Thyroid gland (tissue), 4 donors: ENCODE measurements at places on chromosomes 7 and 10. TPM values are rescaled to one million over a fixed set of nuclear protein-coding genes. Genes with fewer than 3 reads are reported as not detected.

The PAOX gene
- 10.2 TPM for total RNA-seq

The RBM20 gene
- 0.54 TPM for total RNA-seq

DNA sequence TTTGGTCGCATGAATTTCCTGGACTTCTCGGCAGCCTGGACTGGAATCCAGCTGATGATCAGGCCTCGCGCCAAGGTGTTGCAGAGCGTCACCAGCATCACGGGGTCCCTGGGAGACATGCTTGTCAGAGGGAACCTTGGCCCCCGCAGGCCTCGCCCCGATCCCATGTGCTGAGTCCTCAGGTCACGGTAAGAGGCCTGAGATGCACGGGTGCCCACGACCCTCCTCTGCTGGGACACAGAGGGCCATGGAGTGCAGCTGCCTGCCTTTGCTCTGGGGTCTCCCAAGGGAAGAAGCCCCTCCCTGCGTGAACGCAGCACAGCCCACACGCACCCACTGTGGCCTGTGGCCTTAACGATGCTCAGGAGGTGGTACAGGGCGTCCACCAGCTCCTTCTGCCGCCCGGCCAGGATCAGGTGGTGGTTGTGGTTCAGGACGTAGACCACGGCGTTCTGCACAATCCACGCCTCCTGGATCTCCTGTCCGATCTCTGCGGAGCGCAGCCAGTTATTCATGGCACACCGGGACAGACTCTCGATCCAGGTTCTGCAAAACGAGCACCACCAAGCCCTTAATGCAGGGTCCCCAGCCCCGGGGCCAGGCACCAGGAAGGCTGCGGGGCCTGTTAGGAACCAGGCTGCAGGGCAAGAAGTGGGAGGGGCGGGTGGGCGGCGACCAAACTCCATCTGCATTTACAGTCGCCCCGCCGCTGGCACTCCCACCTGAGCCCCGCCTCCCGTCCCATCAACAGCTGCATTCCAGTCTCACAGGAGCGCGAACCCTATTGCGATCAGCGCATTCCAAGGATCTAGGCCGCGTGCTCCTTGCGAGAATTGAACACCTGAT lies 29.4 kb downstream of the CFAP46 start:
- no peaks in the 10 kb centered on the region for H3K27me3 ChIP-seq
- peaks cover 17% of the 10 kb centered on the region for H3K4me1 ChIP-seq
- peak; percentile 90 for DNase-seq
- H3K27ac ChIP-seq: peak overlapping the region; percentile 69
- H3K4me3 ChIP-seq: no peak overlapping the region
- no peaks in the 10 kb centered on the region for H3K36me3 ChIP-seq

DNA sequence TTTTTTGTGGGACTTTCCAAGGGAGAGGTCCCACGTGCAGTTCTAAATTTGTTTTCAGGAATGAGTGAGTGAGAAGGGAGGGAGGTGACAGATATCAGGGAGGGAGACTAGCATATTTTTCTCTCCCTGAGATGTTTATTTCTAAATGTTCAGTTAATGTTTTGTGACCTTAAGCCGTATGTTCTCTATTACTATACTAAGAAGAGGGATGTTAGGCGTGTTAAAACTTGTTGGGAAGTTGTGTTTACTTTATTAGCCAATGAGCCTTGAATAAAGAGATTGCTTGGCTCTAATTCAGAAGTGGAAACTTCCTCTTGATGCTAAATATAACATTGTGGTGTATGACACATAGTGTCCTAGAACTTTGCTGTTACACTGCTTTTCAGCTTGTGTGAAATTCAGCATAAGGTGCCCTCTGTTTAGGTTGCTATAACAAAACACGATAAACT lies 37.3 kb downstream of the DNAH11 start:
- no peak overlapping the region for H3K27ac ChIP-seq
- H3K27me3 ChIP-seq: no peaks in the 10 kb centered on the region
- no peak overlapping the region for H3K4me3 ChIP-seq
- no peaks in the 10 kb centered on the region for H3K36me3 ChIP-seq

The DEPP1 gene
- 294 TPM for total RNA-seq

GRCh38 chr10:75730847-75731246 lies 299.4 kb downstream of the LRMDA start:
- H3K27ac ChIP-seq: no peak overlapping the region
- H3K4me3 ChIP-seq: no peak overlapping the region
- DNase-seq: no peak
- H3K36me3 ChIP-seq: no peaks in the 10 kb centered on the region
- H3K4me1 ChIP-seq: no peaks in the 10 kb centered on the region
- H3K27me3 ChIP-seq: no peaks in the 10 kb centered on the region

GRCh38 chr10:78629773-78630172 lies 439.0 kb upstream of the ZMIZ1 start:
- no peak overlapping the region for H3K4me3 ChIP-seq
- no peak overlapping the region for H3K27ac ChIP-seq
- H3K4me1 ChIP-seq: peaks cover 6% of the 10 kb centered on the region

- H3K27me3 ChIP-seq: no peaks in the 10 kb centered on the region
- H3K27ac ChIP-seq: no peak overlapping the region
- H3K36me3 ChIP-seq: no peaks in the 10 kb centered on the region
- DNase-seq: no peak
These were observed 49.8 kb downstream of the EPDR1 start for GRCh38 chr7:37970211-37970610.

GRCh38 chr10:49739426-49739825 lies 22.7 kb downstream of the OGDHL start:
- no peak overlapping the region for H3K27ac ChIP-seq
- H3K4me1 ChIP-seq: no peaks in the 10 kb centered on the region
- no peak for DNase-seq
- no peaks in the 10 kb centered on the region for H3K27me3 ChIP-seq
- no peak overlapping the region for H3K4me3 ChIP-seq
- H3K36me3 ChIP-seq: peaks cover 45% of the 10 kb centered on the region

DNA sequence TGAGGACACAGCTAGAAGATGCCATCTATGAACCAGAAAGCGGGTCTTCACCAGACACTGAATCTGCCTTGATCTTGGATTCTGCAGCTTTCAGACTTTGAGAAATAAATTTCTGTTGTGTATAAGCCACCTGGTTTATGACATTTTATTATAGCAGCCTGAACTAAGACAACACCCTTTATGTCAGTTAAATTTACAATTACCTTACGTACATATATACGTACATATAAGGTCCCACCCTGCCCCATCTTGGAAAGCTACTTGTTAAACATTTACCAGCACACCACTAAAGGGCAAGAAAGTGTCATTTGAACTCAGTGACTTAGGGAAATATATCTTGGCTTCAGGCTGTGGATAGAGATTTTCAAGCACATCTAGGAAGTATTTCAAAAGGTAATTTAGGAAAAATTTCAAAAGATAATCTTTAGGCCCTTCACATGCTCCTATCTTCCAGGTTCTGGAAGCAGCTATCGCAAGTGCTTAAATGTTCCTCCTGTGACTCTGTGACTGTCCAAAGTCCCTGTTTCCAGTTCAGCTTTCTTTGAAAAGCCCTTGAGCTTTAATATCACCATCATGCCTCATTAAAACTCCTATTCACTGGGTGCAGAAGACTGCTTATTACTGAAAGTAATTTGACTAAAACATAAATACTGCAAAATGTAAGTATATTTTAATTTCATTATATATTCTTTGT lies 9.6 kb upstream of the SRI start:
- no peak overlapping the region for H3K27ac ChIP-seq
- H3K27me3 ChIP-seq: no peaks in the 10 kb centered on the region
- H3K4me3 ChIP-seq: no peak overlapping the region
- no peak for DNase-seq
- H3K36me3 ChIP-seq: no peaks in the 10 kb centered on the region
- H3K4me1 ChIP-seq: no peaks in the 10 kb centered on the region

DNA sequence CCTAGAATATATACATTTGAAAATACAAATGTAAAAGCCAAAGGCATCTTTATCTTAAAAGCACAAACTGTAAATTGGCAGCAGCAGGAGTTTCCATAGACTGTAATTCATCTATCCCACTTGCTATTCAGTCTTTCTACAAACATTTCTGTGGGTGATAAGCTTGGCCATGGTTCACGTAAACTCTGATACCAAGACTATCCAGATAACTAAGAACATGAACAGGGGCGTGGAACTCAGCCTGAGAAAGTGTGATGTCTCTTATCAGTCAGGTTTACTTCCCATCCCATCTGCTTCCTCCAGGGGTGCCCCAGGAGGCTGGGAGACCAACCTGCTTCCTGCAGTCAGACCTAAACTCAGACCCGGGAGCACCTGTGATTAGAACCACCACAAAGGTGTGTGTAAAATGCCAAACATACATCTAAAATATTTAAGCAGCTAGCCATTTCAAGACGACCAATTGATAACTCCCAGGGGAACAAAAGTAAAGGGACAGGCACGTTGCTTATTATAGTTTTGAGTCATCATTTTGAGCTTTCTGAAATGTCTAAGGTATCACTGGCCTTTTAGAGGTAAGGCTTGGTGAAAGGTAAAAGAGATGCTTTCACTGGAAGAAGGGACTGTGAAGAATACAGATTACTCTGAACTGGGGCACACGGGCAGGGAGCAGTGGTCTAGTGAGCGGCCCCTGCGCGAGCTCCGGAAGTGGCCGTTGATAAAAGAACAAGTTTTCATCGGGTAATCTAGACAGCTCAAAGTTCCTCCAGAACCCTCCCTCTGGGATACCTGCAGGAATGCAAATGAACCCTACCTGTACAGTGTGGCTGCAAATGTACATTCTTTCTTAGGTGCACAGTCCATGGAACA lies 51.5 kb downstream of the RSU1 start:
- H3K36me3 ChIP-seq: no peaks in the 10 kb centered on the region
- no peak overlapping the region for H3K4me3 ChIP-seq
- no peak overlapping the region for H3K27ac ChIP-seq
- H3K4me1 ChIP-seq: no peaks in the 10 kb centered on the region
- no peak for DNase-seq
- H3K27me3 ChIP-seq: no peaks in the 10 kb centered on the region

DNA sequence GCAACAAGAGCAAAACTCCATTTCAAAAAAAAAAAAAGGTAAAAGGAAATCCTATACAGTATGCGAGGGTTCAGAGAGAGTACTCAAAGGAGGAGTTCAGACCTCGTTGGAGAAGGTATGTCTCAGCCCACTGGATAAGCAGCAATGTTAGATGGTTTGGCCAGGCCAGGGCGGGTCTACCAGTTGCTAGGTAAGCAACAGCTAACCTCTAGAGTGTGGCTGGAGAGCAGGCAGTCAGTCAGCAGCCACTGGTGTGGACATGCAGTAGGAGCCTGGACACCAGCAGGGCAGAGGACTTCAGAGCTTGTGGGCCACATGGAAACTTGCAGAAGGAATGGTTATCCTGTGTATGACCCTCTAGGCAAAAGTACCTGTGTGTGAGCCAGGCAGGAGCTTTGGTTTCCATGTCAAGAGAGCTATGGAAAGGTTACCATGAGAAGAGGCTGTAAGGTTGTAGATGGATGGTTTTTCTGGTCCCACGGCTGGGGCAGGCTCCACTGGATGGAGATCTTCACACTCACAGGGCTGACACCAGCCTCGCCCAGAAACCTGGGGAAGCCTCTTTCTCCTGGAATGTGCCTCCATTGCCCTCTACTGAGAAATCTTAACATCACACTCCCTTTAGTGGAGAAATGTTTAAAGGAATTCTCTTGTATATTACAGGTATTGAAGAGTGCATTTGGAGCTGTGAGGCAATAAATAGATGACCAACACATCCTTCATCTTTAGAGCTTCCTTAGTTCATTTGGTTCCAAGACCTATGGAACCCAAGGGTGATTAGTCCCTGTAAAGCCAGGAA lies 63.6 kb downstream of the CCDC186 start:
- H3K4me3 ChIP-seq: no peak overlapping the region
- no peak for DNase-seq
- no peaks in the 10 kb centered on the region for H3K4me1 ChIP-seq
- no peaks in the 10 kb centered on the region for H3K27me3 ChIP-seq
- no peaks in the 10 kb centered on the region for H3K36me3 ChIP-seq

- no peak overlapping the region for H3K27ac ChIP-seq
- no peak for DNase-seq
- no peak overlapping the region for H3K4me3 ChIP-seq
- H3K27me3 ChIP-seq: no peaks in the 10 kb centered on the region
These were observed 31.3 kb upstream of the KIAA1217 start for GRCh38 chr10:24177636-24178035.

The MCM10 gene
- total RNA-seq: 0.24 TPM

The FAM241B gene
- total RNA-seq: 7.2 TPM

GRCh38 chr10:14074062-14074884 lies 256.5 kb downstream of the FRMD4A start:
- H3K27ac ChIP-seq: peak overlapping the region; percentile 74
- DNase-seq: peak; percentile 98
- peaks cover 13% of the 10 kb centered on the region for H3K4me1 ChIP-seq
- H3K36me3 ChIP-seq: no peaks in the 10 kb centered on the region
- no peaks in the 10 kb centered on the region for H3K27me3 ChIP-seq
